ENCODE measurements at places on chromosomes 1 and 21.
A peak's percentile ranks its signal among the peaks of the same experiment; 100 is the strongest.

DNA sequence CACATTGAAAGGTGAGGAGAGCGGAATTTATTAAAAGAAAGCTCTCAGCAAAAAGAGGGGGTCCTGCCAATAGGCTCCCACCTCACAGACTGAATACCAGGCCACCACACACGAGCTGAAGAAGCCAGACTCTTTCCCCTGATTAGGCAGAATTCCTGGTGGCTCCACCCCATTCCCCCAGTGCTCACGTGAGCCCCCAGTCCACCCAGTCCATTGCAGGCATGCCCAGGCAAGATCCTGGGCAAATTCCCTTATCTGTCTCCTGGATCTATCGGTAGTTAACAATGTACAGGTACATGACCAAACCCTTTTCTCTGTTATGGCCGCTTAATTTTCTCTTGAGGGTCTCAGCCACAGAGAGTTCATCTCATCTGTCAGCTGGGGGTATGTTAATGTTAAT is 54.6 kb upstream of the BTG3 start:
- DNase-seq = no peak

- DNase-seq = no peak
These were observed 13.4 kb downstream of the ITSN1 start for GRCh38 chr21:33655588-33656221.

- no peak for DNase-seq
These were observed 107.3 kb upstream of the HNRNPU start for GRCh38 chr1:244971552-244972216.

GRCh38 chr1:34520111-34520510 is 234.7 kb upstream of the GJB5 start:
- peak; percentile 11 for DNase-seq

GRCh38 chr1:37513795-37514349 is 694 bp downstream of the MEAF6 start:
- DNase-seq = peak; percentile 32

- DNase-seq = no peak
These were observed 126.8 kb upstream of the TNR start for GRCh38 chr1:175870217-175870616.

DNA sequence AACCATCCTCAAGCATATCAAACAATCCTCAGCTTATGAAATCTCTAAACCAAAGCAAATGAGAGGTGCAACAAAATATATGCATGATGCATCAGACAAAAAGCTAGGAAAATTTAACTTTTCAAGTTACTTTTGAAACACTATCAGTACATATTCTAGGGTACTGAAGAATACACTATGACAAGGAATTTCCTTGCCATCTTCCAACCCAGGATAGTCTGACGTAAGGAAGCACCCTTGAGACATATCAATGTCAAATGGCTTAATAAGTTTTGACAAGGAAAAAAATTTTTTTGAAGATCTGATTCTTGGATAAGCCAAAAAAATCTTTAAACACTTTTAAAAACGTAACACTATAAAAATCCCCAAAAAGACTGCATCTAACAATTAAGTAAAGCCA is 64.9 kb downstream of the KIFAP3 start:
- no peak for DNase-seq

DNA sequence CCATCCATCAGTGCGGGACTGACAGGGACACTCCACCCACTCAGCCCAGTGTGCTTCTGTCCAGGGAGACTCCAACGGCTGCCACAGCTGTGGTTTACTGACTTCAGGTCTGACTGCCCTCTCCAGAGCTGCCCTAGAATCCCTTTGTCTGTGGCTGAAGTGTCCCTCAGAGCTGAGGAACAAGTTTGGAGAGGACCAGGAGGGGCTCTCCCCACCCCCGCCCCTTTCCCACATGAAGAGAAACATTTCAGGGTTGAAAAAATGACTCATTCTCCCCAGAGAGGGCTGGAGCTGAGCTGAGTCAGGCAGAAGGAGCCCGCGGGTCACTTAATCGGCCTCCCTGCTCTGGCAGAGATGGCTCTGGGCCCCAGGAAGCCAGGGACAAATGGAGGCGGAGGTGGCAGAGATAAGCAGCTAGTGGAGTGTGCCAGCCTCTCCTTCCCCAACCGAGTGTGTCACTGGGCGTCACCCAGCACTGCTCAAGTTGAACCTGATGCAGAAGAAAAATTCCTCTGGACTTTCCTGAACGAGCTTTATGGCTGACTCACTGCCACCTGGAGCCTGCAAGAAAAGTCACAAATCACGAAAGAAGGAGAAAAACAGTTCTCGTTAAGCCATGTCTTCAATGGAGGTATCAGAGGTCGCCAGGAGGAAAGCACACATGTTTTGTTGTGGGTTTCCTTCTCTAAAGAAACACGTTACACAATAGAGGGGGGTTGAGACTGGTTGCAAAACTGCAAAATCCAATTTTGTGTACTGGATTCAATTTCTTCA is 34.3 kb upstream of the ECE1 start:
- no peak for DNase-seq

GRCh38 chr1:162172311-162173102 is 103.0 kb downstream of the NOS1AP start:
- no peak for DNase-seq

DNA sequence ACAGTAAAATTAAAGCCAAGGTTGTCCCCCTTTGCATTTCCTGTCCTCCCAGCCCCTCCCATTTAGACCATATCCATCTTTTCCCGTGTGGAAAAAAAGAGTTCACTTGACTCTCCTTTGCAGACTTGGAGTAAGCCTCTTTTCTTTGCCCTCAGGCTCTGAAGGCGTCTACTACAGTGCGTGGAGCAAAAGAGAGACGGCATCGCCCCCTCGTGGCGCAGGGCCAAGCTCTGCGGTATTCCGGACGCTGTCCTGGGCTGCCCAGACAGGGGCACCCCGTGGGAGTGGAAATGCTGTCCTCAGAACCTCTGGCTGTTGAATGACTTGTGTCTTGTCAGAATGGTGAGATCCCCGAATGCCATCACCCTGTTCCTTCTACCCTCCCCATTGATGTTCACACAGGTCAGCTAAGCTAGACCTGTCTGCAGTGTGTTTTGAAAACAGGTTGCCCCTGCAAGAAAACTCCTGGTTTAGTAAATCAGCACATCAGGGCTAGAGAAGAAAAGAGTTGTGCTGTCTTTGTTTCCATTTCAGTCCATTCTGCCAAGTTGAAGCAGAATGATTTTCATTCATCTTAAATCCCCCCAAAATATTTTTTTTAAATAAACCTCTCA is 12.3 kb upstream of the GJA8 start:
- DNase-seq = peak; percentile 56

DNA sequence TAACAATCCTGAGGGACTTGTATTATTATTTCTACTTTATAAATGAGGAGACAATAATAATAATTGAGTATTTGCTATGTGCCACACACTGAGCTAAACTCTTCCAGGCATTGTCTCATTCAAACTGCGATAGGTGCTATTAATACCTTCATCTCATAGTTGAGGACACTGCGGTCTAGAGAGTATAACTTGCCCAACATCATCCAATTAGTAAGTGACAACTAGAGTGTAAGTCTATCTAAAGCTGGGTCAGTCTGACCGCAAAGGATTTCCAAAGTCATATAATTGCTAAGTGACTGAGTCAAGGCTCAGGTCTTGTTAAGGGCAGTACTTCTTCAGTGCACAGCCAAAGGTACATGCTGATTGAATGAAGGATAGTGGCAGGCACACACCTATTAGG is 9.7 kb downstream of the BCL9 start:
- DNase-seq = no peak

DNA sequence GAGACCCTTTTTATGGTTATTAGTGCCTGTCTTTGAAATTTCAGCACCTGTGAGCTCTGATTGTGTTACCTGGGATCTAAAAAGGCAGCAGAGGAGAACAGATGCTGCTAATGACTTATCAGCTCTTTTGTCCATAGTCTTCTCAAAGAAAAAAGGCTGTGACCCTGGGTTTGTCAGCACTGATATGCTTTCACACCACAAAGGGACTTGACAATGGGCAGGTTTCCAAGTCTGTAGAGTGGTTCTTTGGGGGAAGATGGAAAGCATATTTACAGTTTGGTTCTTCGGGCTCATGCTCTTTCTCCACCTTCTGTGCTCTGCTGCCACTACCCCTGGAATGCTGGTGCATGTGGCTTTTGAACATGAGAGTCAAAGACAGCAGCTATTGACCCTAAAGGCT is 32.0 kb downstream of the DNAJC6 start:
- peak; percentile 72 for DNase-seq

- DNase-seq = peak; percentile 70
These were observed at the start of gene HUNK for GRCh38 chr21:31872452-31873274. Gene HUNK (plus strand): TSS chr21:31873020. CDS start chr21:31873675, 655 bp downstream.

- no peak for DNase-seq
These were observed 347.1 kb downstream of the NCAM2 start for GRCh38 chr21:21345296-21345695.

DNA sequence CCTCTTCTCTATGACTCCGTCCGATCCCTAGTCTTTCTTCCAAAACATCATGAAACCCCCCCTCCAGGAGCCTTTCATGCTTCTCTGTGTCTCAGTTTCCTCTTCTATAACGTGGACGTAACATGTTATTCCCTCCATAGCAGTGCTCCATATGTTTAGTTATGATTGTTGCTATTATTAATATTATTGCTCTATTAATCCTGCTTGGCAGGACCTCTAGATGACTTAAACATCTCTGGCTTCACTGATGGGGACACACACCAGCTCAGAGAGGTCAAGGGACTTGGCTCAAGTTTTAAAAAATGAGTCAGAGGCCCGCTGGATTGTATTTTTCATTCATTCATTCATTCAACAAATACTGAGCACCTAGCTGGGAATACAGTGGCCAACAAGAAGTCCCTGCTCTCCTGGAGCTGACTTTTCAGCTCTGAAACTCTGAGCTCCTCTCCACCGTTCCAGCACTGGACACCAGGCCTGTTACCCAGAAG is 404 bp upstream of the CPLANE2 start:
- DNase-seq = no peak

GRCh38 chr1:237701534-237701933 is 189.2 kb downstream of the ZP4 start:
- no peak for DNase-seq

GRCh38 chr1:45490121-45490625 is 790 bp downstream of the TESK2 start:
- DNase-seq = no peak

DNA sequence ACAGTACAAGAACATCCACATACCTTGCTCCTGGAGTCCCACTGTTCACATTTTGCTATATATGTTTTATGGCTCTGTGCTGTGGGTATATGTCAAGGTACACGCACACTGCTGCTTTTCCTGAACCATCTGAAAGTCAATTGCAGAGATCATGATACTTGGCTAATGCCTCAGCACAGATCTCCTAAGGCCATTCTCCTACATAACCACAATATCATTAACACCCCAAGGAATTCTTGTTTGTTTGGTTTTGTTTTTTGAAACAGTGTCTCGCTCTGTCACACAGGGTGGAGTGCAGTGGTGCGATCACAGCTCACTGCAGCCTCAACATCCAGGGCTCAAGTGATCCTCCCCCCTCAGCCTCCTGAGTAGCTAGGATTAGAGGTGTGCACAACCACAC is 16.0 kb downstream of the CTNNBIP1 start:
- DNase-seq = no peak

GRCh38 chr1:110645821-110646735 is 28.7 kb downstream of the KCNA3 start:
- DNase-seq = no peak

DNA sequence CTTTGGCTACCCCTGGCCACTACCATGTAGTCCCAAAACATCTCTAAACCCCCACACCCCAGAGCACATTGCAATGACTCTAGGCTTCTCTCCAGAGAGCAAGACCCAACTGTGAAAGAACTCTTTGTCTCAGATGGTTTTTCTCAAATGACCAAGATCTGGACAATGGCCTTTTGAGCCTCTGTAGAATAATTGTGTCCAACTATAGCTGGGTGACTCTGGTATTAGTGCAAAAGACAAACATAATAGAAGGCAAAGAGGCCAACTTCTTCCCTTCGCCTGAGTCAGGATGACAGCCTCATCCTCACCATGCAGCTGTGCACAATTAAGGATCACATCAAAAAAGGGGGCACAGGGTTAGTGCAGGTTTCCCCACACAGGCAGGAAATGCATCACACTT is 139.6 kb downstream of the BRINP2 start:
- DNase-seq = no peak

DNA sequence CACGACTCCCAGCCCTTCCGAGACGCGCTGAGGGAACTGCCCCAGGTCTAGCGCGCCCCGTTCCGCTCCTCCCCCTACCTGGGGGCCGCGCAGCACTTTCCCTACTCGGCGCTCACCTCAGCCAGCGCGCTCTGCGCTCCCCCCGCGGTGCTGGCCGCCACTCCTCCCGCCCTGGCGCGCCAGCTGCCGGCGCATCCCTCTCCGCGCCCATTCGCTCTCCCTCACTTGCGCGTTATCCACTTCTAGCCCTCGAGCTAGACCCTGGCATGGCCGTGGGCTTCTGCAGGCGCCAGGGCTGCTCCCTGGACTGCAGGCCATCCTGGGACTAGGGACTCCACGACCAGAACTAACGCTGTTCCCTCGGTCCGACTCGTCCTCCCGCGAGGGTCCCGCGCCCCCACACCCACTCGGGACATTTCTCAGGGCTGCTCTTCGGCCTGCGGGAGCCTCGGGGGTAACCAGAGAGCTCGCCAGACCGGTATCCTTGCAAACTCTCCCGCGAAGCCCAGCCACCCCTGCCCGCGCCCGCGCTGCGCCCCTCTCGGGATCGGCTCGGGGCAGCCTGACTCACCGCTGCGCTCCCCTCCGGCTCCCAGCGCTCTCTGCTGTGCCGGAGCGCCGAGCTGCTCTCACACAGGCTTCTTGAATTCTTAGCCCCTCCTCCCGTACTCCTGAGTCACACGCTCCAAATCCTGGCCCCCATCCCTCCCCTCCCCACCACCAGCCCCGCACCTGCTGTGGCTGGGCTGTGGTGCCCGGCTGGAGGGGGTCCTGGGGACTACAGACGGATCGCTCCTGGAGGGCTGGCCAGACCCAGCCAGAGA is at the start of gene NGF:
NGF (minus strand) TSS at position 617 of the 824 bp plus-strand sequence. CDS start 51,454 bp downstream, outside the sequence.
- DNase-seq = peak; percentile 36

GRCh38 chr1:245546875-245547274 is 392.1 kb downstream of the KIF26B start:
- DNase-seq = no peak

- DNase-seq = no peak
These were observed 4.0 kb upstream of the LAPTM5 start for GRCh38 chr1:30761381-30762151.

DNA sequence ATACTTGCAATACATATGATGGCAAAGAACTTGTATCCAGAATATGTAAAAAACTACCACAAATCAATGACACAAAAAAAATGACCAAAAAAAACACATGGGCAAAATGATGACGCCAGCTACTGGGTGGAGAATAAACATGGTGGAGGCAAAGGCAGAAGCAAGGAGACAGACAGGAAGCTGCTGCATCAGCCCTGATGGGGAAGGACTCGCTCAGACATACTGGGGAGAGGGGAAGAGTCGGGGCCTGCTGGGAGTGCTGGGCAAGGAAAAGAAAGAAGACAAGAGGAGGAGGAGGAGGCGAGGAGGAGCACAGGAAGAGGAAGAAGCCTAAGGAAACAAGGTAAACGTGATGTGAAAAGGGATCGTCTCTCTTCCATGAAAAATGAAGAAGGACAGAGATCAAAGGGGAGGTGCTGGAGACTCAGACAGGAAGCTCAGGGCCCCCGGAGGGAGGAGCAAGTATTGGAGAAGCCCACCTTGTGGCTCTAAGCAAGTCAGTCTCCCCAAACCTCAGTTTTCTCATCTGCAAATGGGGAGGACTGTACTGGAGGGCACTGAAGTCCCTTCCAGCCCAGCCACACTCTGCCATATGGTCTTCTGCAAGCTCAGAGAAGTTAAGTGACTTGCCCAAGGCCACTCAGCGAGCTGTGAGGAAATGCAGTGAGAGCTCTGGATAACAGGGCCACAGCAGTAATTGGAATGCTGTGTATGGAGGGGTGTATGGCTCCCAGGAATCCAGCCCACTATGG is 24.2 kb downstream of the OLFML2B start:
- no peak for DNase-seq
